ENCODE measurements at places on chromosomes 13 and 19.

DNA sequence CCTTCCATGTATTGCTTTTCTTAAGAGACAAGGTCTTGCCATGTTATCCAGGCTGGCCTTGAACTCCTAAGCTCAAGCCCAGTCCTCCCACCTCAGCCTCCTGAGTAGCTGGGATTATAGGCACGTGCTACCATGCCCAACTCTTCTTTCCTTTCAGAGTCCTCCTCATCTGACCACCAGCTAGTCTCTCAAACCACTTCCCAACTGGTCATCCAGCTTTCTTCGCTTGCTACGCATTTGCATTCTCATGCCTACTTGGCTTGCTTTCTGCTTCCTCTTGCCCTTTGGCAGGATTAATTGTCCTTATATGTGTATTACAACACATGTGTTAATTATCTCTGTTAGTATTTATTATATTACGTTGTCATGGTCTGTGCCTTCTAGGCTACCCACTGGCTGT is 6.3 kb downstream of the GPR18 start:
- DNase-seq = peak; percentile 47

DNA sequence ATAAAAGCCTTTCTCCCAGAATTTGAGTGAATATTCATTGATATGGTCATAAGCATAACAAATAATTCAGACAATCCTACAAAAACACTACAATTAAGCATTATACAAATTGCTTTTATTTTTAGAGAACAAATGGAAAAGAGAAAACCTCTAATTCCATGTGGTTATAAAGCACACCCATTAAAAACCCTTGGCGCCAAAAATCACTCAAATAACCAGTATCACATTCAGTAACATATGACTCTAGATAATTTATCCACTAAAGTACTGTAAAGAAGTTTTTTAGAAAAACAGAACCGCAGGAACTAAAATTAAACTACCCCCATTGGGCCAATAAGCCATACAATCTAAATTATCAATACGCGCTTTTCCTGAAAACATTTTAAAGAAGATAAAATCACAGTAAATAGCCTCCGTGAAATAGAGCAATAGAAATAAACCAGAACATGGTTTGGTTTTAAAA is 569 bp downstream of the LCP1 start:
- no peak for DNase-seq

DNA sequence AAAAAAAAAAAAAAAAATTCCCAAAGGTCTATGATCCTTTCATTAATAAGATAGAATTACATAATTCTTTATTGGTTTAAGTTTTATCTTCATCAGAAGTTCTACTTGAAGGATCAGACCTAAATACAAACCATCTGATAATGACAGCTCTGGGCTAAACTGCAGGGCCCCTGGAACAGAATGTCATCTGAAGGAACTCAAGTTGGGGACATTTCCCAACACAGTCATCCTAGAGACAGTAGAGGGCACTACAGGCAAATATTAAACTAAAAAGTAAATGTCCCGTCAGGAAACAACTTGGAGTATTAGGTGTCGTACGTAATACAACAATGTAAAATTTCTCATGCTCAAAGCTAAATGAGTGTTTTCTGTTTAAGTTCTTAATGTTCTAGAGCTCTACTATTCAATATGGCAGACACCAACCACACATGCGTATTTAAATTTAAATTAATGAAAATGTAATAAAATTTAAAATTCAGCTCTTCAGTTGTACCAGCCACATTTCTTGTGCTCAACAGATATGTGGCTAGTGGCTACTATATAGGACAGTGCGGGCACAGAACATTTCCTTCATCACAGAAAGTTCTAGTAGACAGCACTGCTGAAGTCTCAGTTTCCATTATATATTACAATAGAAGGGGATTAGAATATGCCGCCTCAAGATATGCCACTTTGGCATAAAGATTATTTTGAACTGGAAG is 21.8 kb upstream of the NAXD start:
- peak; percentile 82 for DNase-seq

DNA sequence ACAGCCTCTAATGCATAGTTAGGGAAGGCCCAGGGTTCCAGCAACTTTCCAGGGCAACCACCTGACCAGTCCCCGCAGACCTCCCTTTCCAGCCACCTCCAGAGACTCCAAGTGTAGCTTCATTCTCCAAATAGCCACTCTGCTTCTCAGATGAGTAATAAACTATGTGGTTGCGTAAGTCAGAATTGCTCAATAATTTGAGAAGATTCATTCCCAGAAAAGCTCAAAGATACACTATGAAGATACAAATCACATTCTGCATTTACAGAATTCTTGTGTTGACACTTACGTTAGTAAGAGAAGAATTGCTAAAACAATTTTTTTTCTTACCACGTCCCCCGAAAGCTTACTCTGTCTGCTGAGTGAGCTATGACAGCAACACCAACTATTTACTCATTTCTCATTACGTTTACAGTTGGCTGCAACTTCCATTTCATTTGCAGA is 8.2 kb upstream of the LATS2 start:
- peak; percentile 97 for DNase-seq

All from suppressor macrophage treated with lipopolysaccharide for 1 hour (primary cell).